ENCODE measurements at places on chromosomes 3 and 15.

DNA sequence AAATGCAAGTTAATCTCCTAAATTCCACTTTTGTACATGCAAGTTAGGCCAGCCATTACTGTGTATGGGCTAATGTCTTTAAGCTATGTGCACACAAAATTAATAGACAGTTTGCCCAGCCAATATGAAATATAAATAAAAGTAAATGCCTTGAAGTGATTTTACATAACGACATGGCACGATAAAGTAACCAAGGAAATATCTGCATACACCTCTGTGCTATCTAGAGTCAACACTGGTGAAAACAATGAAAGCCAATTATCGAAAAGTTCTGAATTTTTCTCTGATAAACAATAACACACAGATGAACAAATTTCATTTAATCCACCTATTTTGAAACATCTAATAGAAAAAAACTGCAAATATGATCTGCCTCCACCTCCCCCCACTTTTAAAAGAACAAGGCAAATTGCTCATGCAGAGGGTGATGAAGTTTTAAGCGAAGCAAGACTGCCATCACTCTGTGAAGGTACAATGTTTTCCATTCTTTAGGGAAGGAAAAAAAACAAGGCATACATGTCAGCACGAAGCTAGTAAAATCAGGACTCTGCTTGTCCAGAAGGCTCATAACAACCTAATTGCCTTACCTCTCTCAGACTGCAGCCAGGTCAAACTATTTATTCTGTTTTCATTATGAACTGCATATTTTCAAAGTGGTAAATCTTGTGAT is 317.7 kb downstream of the MECOM start:
- no peak for DNase-seq

DNA sequence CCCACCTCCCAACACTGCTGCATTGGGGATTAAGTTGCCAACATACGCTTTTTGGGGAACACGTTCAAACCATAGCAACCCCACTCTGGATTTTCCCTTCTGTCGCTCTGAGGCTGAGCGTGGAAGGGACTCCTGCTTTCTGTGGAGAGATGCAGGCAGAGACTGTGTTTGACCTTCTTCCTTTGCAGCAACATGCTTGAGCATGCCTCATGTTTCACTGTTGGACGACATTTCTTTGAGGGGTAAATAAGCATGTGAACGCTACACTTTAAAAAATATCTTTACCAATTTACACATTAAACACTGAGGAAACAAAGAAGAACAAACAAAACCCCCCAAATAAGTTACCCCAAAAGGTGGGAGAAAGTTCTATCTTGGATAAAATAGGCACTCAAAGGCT is 14.2 kb upstream of the MAPK6 start:
- no peak for DNase-seq

GRCh38 chr3:172079326-172079976 is 40.1 kb downstream of the FNDC3B start:
- no peak for DNase-seq

DNA sequence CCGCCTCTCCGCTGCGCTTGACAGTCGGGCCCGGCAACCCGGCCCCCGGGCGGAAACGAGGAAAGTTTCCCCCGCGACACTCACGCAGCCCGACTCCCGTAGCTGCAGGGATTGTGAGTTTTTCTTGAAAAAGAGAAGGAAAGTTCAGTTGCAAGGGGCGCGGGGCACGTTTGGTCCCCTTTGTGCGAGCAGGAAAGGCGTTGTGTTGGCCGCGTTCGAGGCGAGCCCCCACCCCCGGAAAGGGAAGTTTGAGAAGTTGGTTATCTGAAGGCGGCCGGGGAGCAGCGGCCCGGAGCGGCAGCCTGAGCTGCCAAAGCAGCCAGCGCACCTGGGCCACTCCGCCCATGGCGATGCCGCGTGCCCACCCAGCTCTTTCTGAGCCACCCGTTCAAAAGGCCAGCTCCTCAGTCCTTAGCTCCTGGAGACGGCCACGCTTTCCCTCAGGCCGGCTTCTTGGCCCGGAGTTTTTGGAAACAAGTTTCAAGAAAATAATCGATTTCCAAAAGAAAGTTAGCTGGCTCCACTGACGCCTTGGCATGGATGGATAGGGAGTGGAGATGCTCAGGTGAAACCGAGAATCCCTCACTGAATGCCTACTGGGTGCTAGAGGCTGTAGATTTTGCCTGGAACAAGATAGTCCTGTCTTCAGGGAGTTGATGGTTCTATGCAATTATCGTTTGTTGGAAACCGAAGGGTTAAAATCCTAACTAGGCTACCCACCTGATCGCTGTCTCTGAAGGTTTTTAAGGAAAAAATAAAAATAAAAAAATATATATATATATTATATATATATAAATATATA is 832 bp downstream of the TGFBR2 start:
- DNase-seq: peak; percentile 62

DNA sequence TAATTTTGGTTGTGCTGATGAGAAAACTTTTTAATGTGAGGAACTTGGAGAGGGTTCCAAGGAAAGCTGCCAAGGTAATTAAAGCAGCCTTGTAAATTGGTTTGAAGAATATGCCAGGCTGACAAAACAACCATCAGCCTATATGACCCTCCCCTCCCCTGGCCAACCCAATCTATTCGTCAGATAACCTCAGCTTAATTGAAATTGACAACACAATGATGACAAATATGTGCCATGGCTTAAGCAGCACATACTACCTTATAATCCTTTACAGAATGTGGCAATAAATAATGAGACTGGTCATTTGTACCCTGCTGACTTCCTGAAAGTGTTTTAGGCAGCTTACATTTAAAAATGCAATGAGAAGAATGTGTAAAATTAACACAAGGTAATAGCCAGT is 118.2 kb downstream of the EFHB start:
- no peak for DNase-seq

DNA sequence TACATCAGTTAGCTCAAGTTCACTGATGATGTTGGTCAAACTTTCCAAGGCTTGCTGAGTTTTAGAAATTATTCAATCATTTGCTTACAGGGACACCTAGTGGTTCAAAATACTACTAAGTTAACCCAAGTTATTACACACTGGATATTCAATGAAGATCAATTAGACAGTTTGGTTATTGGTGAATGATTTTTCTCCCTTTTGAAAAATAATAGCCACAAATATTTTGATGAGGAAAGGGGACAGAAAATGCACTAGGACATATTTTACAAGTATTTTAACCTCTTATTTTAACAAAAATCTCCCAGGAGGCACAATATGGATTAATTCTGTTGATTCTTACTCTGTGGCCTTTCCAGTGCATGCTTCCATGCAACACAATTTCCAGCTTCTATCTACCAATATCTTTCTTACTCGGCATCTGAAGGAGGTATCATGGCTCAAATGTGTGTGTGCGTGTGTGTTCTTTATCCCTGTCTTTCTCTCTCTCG is 20.1 kb upstream of the GOLGA6L2 start:
- no peak for DNase-seq

DNA sequence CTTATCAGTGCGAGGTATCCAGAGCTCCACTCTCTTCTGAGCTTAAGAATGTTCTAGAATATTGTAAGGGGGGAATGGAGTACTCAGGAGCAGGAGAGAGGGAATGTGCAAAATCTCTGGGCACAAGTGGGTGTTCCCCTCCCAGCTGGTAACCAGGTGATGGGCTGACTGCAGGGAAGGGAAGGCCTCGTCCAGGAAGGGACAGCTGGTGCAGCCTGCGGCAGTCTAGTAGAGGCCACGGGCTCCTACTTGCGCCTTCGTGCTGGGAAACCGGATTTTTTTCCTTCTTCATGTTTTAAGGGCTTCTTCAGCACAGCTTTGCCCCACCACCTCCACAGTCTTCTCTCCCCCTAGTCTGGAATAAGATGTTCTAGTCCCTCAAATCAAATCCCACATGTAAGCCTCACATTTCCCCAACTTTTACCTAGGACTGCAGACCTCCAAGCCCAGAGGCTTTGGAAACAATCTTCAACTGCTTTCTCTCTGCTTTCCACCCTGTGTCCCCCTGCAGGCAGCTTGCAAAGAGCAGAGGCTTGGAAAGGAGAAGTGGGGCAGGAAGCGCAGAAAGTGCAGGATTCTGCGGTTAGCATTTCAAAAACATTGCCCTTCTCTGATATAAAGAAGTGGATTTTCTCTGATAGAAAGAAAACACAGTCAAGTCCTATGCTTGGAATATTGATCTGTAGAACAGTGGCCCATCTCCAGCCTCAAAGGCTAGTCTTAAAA is 11.9 kb upstream of the CGNL1 start:
- DNase-seq: no peak
